BJ (cell line): ENCODE measurements at places on chromosomes 7 and 10. TPM values are rescaled to one million over a fixed set of nuclear protein-coding genes. Genes with fewer than 3 reads are reported as not detected.

DNA sequence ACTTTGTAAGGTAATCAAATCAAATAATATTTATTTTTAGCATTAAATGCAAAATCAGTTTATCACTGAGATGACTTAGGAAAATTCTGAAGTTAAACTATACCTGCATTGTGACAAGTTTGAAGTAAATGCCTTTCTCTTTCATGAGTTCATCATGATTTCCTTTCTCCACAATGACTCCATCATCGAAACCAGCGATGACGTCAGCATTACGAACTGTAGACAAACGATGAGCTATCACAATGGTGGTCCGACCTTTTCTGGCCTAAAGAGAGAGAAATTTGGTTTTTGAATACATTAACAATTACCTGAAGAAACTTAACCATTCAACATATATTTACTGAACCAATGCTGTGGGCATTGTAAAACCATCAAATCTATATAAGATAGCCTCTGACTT lies 54.9 kb downstream of the ABCB1 start:
- DNase-seq = no peak

ABCC2 gene
- polyA plus RNA-seq = 0.23 and 0.25 TPM in 2 replicates

DNA sequence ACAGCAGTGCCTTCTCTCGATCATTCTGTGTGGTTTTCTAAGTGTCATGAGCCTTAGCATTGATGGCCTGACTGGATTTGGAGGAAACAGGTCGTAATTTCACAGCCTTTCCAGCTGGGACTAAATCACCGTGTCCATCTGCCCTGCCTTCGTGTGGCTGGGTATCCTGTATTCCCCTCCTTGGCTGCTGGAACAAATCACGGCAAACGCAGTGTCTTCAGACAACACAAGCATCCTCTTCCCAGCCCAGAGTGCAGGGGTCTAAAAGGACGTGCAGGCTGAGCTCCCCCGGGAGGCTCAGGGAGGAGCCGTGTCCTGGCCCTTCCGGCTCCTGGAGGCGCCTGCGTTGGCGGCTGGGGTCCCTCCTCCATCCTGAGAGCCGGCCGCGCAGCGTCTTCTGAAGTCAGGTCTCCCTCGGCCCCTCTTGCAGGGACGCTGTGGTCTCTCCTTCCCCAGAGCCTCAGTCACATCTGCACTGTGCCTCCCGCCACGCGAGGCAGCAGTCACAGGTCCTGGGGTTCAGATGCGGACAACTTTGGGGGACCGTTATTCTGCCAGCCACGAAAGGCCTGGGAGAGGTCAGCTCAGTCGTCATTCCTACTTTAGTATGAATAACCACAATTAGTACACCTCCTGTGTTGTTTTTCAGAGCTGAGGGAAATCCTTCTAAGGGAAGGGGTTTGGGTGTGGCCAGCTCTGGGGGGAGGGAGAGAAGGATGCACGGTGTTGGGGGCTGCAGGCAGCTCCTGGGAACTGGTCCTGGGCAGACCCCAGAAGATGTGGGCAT lies 41.1 kb downstream of the FAM20C start:
- no peak for DNase-seq

SPDYE16 gene
- polyA plus RNA-seq = not detected in 2 replicates

NPY4R gene
- 0.11 and 0.21 TPM in 2 replicates for polyA plus RNA-seq
